GM23248 (cell line): ENCODE measurements at places on chromosomes 6 and 20. TPM values are rescaled to one million over a fixed set of nuclear protein-coding genes. Genes with fewer than 3 reads are reported as not detected.

PPP1R16B gene
- total RNA-seq: not detected in 2 replicates

HS3ST5 gene
- total RNA-seq: not detected in 2 replicates

- H3K27ac ChIP-seq: peak overlapping the region; percentile 96
- peaks cover 27% of the 10 kb centered on the region for H3K4me1 ChIP-seq
- DNase-seq: peak; percentile 92
These were observed 88.1 kb downstream of the SYNJ2 start for GRCh38 chr6:158069800-158070195.

GRCh38 chr6:13364842-13365241 lies 36.5 kb upstream of the TBC1D7 start:
- H3K4me1 ChIP-seq: peaks cover 10% of the 10 kb centered on the region
- H3K36me3 ChIP-seq: no peaks in the 10 kb centered on the region
- no peak overlapping the region for H3K27ac ChIP-seq
- H3K27me3 ChIP-seq: no peaks in the 10 kb centered on the region
- no peak overlapping the region for H3K4me3 ChIP-seq

GRCh38 chr6:142443532-142443931 lies 141.7 kb downstream of the ADGRG6 start:
- peaks cover 15% of the 10 kb centered on the region for H3K4me1 ChIP-seq
- H3K4me3 ChIP-seq: no peak overlapping the region
- no peak for DNase-seq
- H3K27ac ChIP-seq: no peak overlapping the region
- H3K27me3 ChIP-seq: no peaks in the 10 kb centered on the region

DNA sequence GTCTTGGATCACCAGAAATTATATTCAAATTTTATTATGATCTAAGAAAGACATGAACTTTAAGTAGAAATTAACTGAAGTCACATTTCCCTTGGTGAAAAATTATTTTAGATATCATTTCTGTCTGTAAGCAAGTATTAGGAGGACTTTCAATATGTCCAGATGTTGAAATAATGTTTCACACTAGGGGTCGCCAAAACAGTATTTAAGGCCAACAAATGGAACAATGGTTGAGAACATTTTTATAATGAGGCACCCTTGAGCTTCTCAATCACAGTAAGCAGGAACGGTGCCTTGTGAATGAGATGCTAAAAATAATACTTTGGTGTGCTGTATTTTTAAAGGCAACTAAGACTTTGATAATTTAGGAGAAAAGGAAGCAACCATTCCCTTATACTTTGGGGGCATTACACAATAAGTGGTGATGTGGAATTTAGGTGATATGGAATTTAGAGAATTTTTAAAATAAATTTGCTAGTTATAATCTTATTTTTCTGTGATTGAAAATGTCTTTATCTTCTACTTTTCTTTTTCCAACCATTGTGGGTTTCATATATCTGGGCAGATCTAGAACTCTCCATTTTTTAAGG lies 9.6 kb upstream of the SF3B5 start:
- H3K4me3 ChIP-seq: no peak overlapping the region
- H3K36me3 ChIP-seq: no peaks in the 10 kb centered on the region
- no peak overlapping the region for H3K27ac ChIP-seq
- no peaks in the 10 kb centered on the region for H3K4me1 ChIP-seq
- peak; percentile 80 for DNase-seq

DNA sequence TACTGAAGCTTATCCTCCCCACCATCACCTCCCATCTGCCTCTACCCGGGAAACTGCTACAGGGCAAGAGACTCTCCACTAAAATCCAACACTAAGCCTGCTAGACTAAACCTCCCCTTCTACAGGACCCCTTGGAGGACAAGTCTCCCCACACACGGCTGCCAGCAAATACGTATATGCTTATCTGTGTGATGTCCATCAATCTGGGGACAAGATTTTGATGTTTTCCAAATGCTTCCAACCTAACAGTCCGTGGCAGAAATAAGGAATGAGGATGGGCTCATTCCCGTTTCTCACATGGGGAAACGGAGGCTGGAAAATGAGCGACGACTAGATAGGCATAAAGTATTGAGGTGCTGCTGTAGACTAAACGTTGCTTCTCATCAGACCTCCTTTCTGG lies 1.8 kb downstream of the KCNK5 start:
- no peak overlapping the region for H3K4me3 ChIP-seq
- no peaks in the 10 kb centered on the region for H3K4me1 ChIP-seq
- DNase-seq: no peak
- H3K36me3 ChIP-seq: no peaks in the 10 kb centered on the region
- H3K27ac ChIP-seq: no peak overlapping the region
- H3K27me3 ChIP-seq: peaks cover 22% of the 10 kb centered on the region
